ENCODE measurements at places on chromosomes 3 and 15.

DNA sequence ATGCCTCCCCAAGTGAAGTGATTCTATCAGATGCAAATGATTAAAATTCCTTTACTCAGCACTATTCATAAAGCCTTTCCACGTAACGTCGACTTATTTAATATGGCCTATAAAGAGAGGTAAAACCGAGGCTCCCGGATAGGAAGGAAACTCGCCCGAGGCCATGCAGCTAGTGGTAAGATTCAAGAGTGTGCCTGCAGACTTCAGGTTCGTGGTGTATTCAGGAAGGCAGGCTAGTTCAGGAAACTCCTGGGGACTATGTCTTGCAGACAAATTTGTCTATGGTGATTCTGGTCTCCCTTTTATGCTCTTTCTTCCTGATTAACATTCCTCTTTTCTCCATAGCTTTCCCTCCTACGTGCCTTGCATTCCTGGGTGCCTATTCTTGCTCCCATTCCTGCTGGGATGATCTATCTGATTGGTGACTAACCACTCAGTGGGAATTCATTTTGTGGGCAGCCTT, 150.7 kb downstream of the SST start:
- peak; percentile 33 for DNase-seq

DNA sequence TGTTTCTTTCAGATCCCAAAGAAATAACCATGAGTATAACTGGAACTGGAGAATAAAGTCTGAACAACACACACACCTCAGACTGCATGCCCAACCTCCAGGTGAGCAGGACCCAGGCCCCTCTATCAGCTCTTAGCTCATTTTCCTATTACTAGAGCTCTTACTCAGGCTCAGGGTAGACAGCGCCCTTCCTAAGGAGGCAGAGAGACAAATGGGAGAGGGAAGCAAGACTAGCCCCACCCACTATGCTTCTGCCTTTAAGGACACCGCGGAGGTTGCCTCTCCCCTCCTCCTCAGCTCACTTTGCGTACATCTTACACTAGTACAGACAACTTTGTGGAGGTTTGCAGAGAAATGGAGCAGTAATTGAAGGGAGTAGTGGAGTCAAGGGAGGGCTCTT, 44.0 kb upstream of the GLCE start:
- DNase-seq, result no peak

- DNase-seq, result no peak
Measured at GRCh38 chr15:54307252-54307902, 329.1 kb downstream of the UNC13C start.

GRCh38 chr3:12454076-12454815, 30.0 kb upstream of the TSEN2 start:
- no peak for DNase-seq

DNA sequence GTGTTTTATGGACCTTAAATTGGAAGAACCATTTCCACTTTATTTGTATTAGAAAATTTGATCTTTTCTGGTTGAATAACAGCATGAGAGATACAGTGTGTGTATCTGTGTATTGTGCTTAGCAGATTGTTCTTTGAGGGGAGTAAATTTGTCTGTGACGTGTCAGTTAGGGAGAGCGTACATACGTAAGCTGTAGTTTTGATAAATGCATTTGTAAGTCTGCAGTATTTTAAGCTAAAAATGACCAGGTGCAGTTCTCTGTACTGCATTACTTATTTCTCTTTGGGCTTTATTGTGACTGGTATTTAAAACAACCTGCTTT, 264.8 kb downstream of the ROBO2 start:
- DNase-seq, result no peak

GRCh38 chr3:72746430-72747411, 101.5 kb downstream of the SHQ1 start:
- no peak for DNase-seq

DNA sequence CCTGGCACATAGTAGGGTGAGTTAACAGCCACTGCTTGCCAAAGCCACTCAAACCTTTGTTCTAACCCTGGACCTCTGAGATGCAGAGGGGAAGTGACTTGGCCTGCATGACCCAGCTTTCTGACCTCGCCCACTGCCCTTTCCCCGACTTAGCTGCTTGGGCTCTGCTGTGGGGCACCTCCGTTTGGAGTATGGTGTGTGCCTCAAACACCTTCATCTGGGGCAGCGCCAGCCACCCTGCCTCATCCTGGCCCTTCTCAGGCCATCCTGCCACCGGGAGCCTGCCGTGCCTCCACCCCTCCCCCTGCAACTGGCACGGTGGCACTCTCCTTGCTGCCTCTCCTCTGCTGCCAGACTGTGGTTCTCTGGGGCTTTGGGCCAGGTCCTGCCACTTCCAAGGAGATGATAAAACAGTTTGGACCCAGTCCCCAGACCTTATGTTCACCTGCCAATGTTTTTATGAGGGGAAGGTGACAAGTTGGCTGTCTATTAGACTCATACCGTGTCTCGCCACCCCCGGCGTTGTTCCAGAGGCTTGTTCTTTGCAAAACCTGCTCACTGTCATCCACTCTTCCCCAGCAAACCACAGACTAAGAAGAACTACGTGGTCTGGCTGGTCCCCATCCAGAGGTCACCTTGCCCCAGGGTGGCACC, 32.2 kb downstream of the SLC6A6 start:
- no peak for DNase-seq

DNA sequence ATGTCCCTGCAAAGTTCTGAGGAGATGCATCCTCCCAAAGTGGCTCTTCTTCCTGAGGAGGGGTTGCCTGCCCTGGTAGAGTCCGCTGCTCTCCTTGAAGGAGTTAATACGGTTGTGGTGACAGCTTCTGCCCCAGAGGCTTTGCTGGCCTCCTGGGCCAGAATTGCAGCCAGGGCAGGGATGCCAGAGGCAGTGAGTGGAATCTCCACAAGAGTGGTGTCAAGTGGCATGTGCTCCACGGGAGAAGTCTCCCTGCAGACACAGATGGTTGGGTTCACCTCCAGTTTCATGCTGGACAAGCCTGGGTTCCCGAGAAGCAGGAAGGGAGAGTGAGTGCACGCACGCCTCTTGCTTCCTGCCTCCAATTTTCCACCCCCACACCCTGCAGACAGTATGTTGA, 105.5 kb downstream of the SLC25A26 start:
- DNase-seq, result no peak

GRCh38 chr15:38626443-38627050, 61.9 kb upstream of the RASGRP1 start:
- no peak for DNase-seq

DNA sequence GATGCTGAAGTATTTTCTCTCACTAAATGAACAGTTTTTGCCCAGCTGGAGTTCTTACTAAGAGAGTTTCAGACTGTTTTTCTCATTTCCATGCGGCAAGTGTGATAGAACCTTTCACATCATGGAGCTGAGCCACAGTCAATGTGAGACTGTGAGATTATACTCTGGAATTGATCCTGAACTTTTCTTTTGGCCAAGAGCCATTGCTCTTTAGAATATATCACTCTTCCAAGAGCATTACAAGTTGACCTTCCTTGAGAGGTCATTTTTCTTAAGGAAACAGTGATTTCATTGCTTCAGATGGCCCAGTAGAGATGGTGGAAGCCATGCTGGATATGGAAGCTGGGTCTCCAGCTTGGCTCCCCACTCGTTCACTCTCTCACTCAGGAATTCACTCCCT, 212.9 kb upstream of the UMPS start:
- no peak for DNase-seq

GRCh38 chr3:194570898-194571297, 62.3 kb downstream of the TMEM44 start:
- DNase-seq, result no peak

GRCh38 chr3:19543212-19543841, 390.7 kb downstream of the EFHB start:
- DNase-seq, result no peak

- DNase-seq, result no peak
Measured at GRCh38 chr3:111103807-111104206, 32.2 kb downstream of the NECTIN3 start.

DNA sequence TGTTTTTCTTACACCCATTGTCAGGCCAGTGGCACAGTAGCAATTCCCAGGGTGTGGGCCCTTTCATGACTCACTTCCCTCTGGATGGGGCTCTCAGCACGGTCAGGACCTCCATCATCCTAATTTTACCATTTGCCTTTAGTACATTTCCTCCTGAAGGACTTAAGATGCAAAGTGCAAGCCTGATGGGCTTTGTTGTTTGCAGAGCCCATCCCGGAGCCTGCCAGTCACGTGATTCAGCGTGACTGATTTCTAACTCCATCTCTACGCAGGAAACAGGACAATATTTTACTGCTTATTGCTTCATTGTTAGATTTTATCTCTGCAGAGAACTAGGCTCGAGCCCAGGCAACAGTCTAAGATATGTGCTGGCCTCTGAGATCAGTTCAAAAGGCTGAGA, 223.7 kb downstream of the PDZRN3 start:
- DNase-seq, result no peak

DNA sequence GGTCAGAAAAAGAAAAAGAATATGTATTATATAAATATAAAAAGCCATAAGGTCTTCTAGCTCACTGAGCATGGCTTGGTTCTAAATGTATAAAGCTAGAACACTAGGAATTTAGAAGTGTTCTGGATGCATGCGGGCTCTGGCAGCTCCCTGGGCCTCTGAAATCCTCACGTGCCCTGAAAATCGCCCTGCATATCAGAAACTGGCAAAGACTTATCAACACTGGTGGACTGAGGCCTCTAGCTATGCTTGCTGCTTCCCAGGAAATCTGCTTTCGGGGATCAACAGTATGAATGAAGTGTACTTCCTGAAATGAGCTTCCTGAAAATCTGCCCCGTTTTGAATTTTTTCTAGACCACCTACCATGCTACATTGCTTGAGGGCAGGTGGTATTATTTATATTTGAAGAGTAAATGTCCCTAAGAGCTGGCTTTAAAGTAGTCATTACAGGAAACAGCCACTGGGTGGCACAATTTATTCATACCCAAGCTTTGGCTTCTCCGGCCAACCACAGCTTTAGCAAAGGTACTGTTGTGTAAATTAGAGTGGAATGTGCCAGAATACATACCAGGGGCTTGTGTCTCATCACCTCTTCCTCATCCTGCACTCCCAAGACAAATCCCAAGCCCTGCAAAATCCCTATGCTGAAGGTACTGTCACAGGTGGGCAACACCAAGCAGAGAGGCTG, 17.7 kb downstream of the CRTAP start:
- DNase-seq, result no peak

- DNase-seq, result no peak
Measured at GRCh38 chr3:11245276-11245675, 26.9 kb upstream of the ATG7 start.

GRCh38 chr3:177538750-177539730, 341.8 kb upstream of the TBL1XR1 start:
- no peak for DNase-seq

DNA sequence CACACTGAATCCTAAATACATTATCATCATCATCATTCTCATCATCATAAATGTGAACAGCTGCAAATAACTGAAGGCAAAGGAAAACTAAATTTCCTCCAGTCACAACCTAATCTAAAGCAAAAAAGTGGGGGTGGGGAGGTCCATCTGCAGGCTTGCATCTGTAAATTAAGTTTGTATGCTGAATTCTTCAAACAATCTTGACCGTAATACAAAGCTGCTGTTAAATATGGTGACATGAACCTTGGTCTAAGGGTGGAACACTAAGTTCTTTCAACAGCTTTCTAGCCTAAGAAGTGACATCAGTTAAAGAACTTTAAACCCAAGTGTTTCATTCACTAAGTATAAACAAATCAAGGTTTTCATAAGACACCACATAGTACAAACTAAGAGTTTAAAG, 4.3 kb downstream of the LRRFIP2 start:
- DNase-seq, result no peak

GRCh38 chr3:193996641-193997089, 139.3 kb upstream of the HES1 start:
- no peak for DNase-seq

DNA sequence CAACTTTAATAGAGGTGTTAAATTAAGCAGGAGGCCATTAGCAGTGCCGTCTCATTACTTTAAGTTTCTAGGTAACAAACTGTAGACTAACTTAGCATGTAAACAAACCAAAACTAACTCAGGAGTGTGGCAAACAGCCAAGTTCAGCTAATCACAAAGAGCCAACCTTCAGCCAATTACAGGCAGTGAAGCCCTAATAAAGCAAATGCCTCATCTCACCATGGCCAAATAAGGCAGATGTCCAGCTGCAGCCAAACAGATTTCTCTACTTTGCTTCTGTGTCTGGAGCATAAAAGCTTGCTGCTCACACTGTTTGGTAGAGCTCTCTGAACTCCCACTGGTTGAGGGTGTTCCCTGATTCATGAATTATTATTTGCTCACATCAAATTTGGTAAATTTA, 835.4 kb upstream of the GBE1 start:
- no peak for DNase-seq

- DNase-seq, result peak; percentile 57
Measured at GRCh38 chr3:11096266-11097139, 57.8 kb upstream of the HRH1 start.

DNA sequence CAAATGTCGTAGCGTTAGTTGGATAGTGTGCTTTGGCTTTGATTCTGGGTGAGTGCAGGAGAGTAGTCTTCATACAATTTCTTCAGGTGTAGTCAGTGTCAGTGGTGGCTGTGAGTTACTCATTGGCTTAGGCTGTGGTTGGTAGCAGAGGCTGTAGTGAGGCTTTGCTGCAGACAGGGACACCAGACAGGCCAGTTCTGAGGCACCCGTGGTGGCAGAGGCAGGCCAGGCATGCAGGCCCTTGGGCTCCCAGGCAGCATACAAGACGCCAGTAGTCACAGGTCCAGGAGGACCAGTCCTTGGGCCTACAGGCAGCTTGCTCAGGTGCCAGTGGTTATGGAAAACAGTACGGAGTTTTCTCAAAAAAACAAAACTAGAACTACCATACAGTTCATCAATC, 61.3 kb downstream of the DMXL2 start:
- DNase-seq, result no peak

DNA sequence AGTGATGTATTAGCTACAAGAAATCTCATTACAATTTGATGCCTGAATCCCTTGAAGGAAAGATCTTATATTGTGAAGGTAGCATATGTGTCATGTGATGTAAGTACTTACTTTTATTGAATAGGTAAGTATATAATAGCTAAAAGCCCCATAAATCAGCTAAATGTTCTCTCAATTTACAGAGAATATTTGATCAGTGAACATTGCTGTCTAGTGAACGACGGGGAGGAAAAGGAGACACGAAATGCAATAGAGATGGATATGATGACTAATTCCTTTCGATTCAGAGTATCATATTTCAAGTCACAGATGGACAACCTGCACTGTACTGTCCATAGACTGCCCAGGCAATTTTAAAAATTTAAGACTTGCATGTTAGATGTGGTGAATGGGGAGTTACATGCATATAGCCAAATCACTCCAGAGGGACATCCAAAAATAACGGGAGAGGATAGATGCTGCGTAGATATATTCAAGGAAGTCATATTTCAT, 462.1 kb upstream of the CDIN1 start:
- no peak for DNase-seq

- peak; percentile 38 for DNase-seq
Measured at GRCh38 chr15:80549191-80549590, 145.0 kb downstream of the ARNT2 start.

DNA sequence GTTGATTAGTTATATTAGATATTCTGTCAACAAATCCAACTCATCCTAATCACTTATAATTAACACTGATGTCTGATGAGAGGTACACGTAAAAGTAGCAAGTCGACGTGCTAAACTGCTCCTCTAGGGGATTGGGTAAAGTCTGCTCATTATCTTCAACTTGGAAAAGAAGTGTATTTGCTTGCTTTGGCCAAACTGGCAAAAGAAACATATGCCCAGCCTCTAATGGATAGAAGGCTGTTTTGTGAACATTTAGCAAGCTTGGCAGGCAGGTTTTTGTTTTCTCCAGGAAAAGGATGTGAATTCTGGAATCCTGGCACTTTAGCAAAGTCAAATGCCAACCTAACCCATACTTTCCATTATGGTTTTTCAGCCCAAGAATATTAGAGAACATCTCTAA, 264.8 kb downstream of the TBL1XR1 start:
- no peak for DNase-seq

Measured in GM04503 (cell line).